ENCODE measurements at places on chromosomes 3 and 15.

GRCh38 chr15:47963265-47963664, 157.5 kb upstream of the SLC24A5 start:
- no peak for DNase-seq

- no peak for DNase-seq
Measured at GRCh38 chr3:152610622-152611021, 224.3 kb upstream of the P2RY1 start.

GRCh38 chr3:53570709-53571108, 76.3 kb downstream of the CACNA1D start:
- DNase-seq = no peak

DNA sequence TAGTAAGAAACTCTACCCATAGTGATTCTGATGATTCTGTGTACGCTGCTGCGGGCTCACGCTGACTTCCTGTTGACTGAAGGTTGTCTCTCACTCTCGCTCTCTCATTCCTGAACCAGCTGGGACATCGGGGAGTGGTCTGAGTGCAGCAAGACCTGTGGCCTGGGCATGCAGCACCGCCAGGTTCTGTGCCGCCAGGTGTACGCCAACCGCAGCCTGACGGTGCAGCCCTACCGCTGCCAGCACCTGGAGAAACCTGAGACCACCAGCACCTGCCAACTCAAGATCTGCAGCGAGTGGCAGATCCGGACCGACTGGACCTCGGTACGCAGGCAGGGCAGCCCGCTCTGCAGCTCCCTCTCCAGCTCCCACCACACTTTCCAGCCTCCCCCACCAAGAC, 63.6 kb upstream of the NR2E3 start:
- peak; percentile 82 for DNase-seq

DNA sequence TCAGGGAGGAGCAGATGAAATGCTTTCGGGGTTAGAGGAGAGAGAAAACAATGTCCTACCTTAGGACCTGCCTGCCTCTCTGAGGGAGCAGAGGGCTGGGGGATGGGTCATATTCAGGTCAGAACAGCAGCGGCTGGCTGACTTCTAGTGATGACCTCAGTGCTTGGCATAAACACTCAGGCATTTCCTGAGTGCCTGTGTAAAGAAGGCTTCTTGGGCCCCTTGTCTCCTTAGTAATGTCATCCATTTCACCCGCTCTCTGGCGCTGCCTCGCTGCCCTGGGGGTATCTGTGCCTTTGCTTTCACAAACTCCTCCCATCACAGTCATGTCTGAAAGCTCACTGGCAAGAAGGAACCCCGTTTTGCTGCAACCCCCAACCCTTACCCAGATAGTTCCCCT, 82.9 kb upstream of the GSK3B start:
- DNase-seq = peak; percentile 76

GRCh38 chr3:12353796-12354525, 65.1 kb downstream of the PPARG start:
- no peak for DNase-seq

DNA sequence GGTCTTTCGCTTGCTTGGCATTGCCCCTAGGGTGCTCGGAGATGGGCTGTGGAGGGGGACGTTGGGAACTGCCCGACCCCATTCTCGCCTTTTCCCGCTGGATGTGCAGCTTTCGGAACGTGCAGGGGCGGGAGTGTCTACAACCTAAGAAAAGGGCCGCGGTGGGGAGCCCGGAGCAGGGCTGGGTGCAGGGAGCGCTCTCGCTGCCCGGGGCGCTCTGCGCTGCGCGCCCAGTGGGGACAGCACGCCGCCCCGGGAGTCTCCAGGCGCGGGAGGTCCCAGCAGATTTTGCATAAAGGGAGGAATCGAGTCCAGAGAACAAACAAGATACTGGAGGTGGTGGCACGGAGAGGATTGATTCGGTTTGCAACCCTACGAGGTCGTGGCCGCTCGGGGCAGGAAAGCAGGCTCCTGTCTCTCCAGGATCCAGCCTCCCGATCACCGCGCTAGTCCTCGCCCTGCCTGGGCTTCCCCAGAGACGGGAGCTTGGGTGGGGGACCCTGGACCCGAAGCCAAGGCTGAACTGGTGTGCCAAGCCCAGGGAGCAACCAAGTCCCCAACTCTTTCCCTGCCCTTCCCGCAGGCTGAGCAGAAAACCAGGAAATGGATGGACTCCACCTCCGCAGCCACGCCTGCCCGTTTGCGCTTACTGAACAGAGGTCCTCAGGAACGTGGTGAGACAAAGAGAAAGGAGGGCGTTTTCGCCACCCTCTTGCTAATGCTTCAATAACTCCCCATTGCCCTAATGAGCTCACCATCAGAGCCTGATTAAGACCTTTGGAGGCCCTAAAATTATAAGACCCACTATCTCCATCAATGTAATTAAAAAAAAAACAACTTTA, 59.7 kb downstream of the NOX5 start:
- peak; percentile 60 for DNase-seq

DNA sequence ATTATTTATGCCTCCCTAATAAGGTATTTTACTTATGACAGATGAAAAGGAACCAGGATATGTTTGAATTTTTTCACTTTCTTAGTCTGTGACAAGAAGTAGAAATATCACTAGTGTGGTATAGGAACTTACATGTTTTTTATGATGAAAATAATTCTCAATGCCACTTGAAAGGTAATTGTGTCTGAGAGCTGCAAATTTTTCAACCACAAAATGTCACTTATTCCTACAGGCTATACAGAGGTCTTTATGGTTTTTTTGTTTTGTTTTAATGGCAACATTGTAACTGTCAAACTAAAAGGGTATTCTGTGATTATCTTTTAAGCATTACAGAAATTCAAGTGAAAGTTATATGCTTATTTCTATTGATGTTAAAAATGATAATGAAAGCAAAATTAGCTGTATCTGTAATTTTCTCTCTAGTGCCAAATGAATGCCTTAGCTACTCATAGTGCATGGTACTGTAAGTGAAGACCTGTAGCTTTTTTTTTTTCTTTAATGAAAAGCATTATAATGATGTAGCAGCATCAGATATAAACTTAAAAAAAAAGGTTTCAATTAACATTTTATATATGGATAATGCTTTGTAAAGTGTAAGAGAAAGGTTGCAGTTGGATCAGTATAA, 14.7 kb downstream of the FEM1B start:
- no peak for DNase-seq

GRCh38 chr15:64851503-64851840, 9.8 kb downstream of the PLEKHO2 start:
- DNase-seq = no peak

- peak; percentile 54 for DNase-seq
Measured at GRCh38 chr3:177195242-177195991, 1.9 kb downstream of the TBL1XR1 start.

- no peak for DNase-seq
Measured at GRCh38 chr3:58120075-58120812, 90.5 kb downstream of the DNASE1L3 start.

DNA sequence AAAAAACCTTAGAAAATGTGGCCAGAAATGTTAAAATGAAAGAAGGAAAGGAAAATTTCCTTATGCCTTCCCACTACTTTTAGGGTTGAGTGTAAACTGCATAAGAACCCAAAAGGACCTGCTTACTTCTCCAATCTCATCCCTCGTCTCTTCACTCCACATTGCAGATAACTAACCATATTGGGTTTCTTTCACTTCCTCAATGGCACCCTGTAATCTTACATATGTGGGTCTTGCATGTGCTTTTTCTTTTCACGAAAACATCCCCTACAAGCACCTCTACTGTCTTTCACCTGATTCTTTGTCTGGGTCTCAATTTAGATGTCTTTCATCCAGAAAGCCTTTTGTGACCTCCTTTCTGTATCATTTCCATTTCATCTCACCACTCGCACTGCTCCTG, 23.1 kb downstream of the EOMES start:
- DNase-seq = no peak
